ENCODE measurements at places on chromosomes 4 and X. TPM values are rescaled to one million over a fixed set of nuclear protein-coding genes. Genes with fewer than 3 reads are reported as not detected.

The AGTR2 gene
- total RNA-seq = not detected

DNA sequence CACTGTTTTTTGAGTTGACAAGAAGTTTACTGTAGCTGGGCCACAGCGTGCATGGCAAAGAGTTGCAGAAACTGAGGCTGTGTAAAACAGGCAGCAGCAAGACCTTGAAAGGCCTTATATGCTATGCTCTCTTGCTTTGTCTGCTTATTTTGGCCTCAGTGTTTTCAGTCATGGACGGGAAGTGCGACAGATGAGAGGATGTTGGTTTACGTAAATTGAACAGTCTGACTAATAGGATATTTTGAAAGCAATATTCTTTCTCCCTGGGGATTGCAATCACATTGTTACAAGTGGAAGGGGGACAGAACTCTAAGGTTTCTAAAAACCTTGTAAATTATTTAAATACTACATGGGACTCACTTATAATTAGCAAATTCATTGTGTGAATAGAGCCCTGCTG, 32.2 kb upstream of the MAGEA10 start:
- no peaks in the 10 kb centered on the region for H3K27me3 ChIP-seq
- no peak overlapping the region for H3K4me3 ChIP-seq
- no peaks in the 10 kb centered on the region for H3K36me3 ChIP-seq
- no peaks in the 10 kb centered on the region for H3K4me1 ChIP-seq
- H3K27ac ChIP-seq = no peak overlapping the region
- DNase-seq = peak; percentile 4

DNA sequence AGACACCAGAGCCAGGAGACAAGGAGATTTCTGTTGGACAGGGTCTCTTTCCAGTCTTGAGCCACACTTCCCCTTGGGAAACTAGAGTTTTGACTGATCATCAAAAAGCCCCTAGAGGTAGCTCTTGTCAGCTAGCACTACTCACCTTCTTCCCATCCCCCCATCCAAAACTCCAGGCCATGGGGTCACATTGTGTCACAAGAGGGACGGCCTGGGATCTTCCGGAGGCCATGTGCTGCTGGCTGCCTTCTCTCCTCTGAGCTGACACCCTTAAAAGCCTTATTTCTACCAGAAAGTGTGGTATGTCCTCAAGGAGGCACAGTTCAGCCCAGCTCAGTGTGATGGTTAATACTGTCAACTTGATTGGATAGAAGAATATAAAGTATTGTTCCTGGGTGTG, 7.8 kb downstream of the PNMA3 start:
- H3K4me3 ChIP-seq = no peak overlapping the region
- H3K4me1 ChIP-seq = no peaks in the 10 kb centered on the region
- H3K27ac ChIP-seq = no peak overlapping the region
- peaks cover 4% of the 10 kb centered on the region for H3K27me3 ChIP-seq

- no peaks in the 10 kb centered on the region for H3K36me3 ChIP-seq
- no peak for DNase-seq
- no peak overlapping the region for H3K4me3 ChIP-seq
- no peaks in the 10 kb centered on the region for H3K4me1 ChIP-seq
- no peak overlapping the region for H3K27ac ChIP-seq
These were observed 82.2 kb downstream of the DCLK2 start for GRCh38 chr4:150160473-150160872.

GRCh38 chr4:27293831-27294230, 433.2 kb downstream of the STIM2 start:
- no peaks in the 10 kb centered on the region for H3K27me3 ChIP-seq
- no peaks in the 10 kb centered on the region for H3K4me1 ChIP-seq
- H3K36me3 ChIP-seq = no peaks in the 10 kb centered on the region
- DNase-seq = no peak
- H3K4me3 ChIP-seq = no peak overlapping the region
- H3K27ac ChIP-seq = no peak overlapping the region

Measured in stomach (tissue), 19 donors.